ENCODE measurements at places on chromosomes 3 and 15.

DNA sequence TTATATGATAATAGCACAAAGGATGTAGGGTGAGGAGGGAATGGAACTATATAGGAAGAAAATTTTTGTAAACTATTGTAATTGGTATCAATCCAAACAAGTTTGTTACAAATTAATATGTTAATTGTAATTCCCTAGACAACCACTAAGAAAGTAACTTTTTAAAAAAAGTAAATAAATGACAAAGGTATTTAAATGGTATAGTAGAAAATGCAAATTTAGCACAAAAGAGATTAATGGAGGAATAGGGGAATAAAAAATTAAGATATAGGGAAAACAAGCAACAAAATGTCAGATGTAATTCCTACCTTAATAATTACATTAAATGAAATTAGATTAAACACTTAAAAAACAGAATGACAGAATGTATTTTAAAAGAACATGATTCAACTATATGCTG is 60.3 kb downstream of the TIMP4 start:
- DNase-seq, result no peak

DNA sequence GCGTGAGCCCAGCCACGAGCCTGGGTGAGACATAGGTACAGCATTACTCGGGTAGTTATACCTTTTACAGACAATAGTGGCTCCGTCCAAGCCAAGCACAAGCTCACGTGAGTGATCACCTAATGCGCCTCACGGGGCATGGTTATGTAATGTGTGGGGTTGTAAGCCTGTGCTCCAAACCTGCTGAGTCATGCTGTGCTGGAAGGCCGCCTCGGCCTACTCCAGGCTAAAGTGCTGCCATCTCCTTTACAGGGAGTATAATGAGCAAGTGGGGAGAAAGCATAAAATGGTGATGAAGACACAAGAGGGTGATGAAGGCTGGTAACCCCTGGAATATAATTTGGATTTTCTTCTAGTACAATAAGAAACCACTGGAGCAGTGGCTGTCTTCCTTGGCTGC is 175.8 kb upstream of the STT3B start:
- no peak for DNase-seq

DNA sequence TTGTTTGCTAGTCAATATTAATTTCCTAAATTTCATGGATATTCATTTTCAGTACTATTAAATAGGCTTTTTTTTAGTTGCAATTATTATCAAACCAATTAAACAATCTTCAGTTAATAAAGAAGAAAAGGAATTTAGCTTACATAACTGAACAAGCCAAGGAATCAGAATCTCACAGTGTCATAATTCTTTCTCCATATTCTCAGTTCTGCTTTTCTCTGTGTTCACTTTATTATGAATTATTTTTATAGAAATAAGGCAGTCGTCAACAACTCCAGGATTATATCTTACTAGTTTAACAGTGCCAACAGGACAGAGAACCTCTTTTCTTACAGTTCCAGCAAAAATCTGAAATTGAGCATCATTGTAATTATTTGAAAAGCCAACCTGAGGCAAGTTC is 221.7 kb downstream of the CGGBP1 start:
- no peak for DNase-seq

GRCh38 chr3:45187694-45188141 is 38.4 kb downstream of the TMEM158 start:
- no peak for DNase-seq

- no peak for DNase-seq
Observed at GRCh38 chr3:58082047-58082446, 73.8 kb downstream of the FLNB start.

- DNase-seq, result no peak
Observed at GRCh38 chr15:89999676-90000185, 1.4 kb upstream of the ZNF710 start.

DNA sequence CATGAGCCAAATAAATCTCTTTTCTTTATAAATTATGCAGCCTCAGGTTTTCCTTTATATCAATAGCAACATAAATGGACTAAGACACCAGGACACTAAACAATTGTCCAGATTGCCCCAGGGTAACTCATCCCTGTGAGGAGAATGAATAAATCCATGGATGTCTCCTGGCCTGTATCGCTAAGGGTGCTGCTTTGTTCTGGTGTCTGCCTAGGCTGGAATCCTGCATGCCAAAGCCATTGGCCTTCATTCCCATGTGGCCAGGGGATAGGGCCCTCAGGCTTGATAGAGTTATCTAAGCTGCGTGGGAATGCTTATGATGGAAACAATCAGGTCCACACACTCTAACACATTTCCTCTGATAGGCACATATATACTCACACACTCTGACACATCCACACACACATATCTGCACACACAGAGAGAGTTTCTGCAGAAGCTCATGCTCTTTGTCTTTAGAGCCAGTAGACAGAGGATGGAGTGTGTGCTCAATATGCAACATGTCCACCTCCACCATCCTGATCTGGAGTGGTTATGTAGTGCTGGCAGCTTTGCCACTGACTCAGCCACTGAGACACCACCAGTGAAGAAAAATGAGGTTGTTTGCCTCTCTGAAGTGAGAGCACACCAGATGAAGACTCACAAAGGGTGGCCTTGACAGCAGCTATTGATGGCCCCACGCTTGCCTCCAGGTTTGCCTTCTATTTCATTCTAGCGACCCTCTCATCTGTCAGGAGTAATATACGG is 24.0 kb upstream of the DGKG start:
- DNase-seq, result no peak

DNA sequence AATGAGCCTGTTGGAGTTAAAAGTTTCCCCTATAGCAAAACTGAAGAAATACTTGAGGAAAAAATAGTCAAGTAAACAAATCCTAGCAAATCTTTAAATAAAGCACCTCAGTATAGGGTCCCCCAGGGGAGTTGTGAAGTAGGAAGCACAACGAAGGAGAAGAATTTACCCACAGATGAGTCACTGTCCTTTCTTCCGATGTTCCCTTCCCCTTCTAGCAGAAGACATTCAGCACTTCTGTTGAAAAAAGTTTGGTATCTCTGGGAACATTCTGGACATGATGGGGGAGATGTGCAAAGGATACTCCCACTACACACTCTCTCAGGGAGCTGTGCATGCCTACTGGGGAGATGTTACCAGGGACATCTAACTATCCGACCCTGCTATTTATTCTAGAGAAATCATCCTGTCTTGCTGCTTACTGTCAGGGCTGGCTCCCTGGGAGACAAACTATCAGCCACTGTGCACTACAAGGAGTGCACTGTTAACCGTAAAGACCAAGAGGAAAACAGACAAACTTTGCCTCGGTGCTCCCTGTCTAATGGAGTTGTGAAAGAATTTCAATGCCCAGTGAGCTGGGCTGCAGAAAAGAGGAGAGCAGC is 93.8 kb downstream of the RFTN1 start:
- DNase-seq, result no peak

- DNase-seq, result no peak
Observed at GRCh38 chr3:118478706-118479276, 555.9 kb downstream of the IGSF11 start.

DNA sequence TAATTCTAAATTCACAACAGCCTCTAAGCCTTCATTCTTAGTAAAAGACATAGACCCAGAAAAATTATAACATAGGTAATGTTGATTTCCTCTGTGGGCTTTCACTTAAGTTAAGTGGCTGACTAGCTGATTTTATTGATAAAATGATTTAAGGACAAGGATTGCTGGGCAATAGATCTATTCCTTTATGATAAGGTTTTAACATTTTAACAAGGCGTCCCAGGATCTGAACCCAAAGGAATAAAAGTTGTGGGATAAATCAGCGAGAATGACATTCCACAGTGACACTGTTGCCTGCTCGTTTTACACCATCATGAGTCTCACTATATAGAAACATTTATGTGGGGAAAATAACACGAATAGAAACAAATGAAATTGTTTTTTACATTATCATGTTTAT is 1151.0 kb downstream of the ZPLD1 start:
- DNase-seq, result no peak

- no peak for DNase-seq
Observed at GRCh38 chr3:195790901-195791300, 20.8 kb downstream of the MUC4 start.

- DNase-seq, result peak; percentile 21
Observed at GRCh38 chr3:112128843-112129727, 4.0 kb downstream of the GCSAM start.

DNA sequence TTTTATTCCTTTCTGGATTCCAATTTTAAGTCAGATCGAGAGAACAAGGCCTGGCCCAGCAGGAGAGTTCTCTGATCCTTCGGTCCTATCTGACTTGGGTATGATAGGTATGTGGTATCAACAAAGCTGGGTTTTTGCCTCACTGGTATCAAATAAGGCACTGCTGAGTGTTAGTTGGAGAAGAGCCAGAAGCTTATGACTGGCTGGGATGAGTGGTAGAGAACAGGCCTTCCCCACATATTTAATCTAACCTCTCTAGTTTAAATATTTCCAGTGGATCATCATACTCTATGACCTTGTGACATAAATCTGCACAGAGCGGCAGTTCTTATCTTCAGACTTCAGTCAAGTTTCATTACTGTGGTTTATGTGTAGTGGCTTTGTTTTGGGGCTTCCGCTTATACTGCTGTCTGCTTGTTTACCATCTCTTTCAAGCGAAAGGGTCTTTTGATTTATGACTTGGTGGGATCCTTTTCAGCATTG is 164.5 kb downstream of the PTPRG start:
- DNase-seq, result no peak

DNA sequence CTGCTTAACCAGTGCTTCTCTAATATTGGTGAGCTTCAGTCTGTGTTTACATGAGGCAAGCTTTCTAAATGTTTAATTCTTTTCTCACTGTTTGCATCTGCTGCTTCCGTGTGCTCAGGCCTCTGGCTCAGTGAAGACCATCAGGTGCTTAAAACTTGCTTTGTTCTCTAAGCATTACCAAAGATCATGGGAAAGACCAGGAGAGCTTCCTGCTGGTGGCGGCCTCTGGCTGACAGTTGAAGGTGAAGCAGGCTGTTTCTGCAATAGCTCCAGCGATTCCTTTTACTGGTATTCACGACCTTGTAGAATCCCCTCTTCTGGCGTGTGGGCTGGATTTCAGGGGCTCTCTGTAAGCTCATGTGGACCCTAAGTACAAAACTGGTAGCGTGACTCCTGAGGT is 45.1 kb downstream of the EDEM1 start:
- DNase-seq, result no peak

DNA sequence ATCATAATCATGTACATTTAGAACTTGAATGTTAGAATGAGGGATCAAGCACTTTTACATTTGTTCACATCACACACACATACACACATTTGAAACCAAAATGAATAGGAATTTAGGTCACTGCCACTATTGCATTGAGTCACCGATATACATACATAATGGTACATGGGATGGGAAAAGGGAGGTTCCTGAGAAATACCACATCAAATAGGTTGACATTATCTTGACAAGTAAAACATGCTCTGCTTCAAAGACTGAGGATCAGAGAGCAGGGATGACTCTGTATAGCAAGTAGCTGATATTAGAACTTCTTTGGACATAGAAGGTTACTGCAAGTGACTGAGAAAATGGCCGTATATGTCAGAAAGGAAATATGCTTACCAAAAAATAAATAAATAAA is 847.2 kb downstream of the PLOD2 start:
- no peak for DNase-seq

DNA sequence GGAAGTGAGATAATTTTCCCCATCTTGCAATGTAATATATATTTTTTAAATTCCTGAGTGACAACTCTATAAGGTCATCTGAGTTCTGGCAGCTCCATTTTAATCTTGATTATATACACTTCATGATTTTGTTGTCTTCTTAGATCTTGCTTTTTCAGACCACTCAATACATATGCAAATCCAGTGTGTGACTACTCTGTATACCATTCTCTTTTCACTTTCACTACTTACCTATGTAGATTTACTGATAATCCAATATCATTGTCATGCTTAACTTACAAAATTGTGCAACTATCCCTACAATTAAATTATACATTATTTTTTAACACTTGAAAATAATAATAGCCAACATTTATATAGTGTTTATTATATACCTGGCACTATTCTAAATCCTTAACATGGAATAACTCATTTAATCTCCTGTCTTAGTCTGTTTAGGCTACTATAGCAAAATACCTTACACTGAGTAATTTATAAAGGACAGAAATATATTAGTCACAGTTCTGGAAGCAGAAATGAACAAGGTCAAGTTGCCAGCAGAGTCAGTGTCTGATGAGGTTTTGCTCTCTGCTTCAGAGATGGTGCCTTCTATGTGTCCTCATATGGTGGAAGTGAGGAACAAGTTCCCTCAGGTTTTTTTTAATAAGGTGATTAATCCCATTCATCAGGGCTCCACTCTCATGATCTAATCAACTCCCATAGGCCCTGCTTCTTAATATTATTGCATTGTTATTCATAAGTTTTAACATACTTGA is 338.5 kb downstream of the TUSC7 start:
- no peak for DNase-seq

DNA sequence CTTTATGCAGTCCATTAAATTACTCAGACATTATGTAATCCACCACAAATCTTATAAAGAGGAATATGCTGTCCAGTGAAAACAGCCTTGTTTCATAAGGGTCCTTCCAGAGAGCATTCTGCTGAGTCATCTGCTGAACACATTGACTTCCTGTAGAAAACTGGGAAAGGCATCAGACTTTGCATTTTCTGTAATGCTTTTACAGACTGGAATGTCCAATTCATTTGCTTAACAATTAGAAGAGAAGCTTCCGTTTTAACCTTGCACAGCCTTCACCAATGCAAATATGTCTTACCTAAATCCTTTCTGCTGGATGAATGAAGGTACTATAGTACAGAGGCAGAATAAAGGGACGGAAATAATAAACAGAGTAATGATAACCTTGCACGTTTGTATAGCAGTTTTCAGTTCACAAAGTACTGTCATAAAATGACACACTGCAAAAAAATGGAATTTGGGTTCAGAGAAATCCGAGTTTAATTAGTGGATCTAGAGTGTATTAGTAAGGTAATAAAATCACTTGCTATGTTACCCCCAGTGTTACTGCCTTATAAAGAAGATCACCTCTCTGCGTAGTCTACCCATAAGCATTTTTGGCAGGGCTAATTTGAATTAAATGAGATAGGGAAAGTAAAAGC is 301.5 kb downstream of the PYDC2 start:
- no peak for DNase-seq

- DNase-seq, result no peak
Observed at GRCh38 chr3:107128946-107129345, 248.3 kb upstream of the CCDC54 start.

GRCh38 chr15:41031232-41032078 is 78.2 kb downstream of the CHAC1 start:
- DNase-seq, result no peak
